Activated CD4-positive, alpha-beta T cell treated with anti-CD3 and anti-CD28 coated beads, Interleukin-2, Interleukin-6, amounts not matched to agents 100 ng/mL and 50 ng/mL, durations not matched to agents 16 hours and 8 hours (primary cell): ENCODE measurements at places on chromosomes 6 and 20.

GRCh38 chr6:66496659-66497058 lies 789.6 kb upstream of the EYS start:
- DNase-seq: peak; percentile 4

DNA sequence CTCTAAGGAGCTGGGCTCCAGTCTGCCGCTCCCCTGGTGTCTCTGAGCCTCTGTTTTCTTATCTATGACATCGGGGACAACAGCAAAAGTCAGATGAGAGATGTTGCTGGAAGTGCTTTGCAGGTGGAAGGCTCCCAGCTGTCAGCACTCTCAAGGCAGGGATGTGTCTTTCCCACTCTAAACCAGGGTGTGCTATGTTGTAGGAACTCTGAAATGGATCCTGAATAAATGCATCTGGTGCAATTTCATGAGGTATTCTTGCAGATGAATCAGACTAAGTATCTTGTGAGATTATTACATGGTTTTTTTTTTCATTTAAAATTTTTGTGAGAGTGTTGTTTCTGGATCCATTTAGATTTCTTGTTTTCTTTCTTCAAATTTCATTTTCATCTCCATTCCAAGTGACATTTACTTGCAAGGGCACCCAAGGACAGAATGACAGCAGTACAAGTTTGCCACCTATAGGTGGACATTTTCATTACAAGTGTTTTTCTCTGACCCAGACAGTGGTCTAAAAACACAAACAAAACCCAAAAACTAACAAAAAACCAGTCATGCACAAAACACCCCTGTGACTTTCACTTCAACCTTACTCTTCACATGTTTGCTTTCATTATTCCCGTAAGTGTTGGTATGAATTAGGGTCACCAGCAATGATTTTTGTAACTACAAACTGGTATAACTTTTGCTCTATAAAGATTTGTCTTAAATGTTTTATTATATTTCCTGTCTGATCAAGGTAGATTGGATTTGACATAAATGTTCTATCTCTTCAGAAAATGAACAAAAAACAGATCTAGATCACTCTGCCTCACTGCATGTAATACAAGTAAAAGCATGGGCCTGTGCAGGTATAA lies 14.7 kb upstream of the SIM1 start:
- DNase-seq: peak; percentile 65

- no peak for DNase-seq
Measured at GRCh38 chr20:23519556-23519955, 28.6 kb downstream of the CST8 start.

- DNase-seq: no peak
Measured at GRCh38 chr20:35730583-35731468, 11.2 kb downstream of the RBM39 start.

GRCh38 chr20:11718474-11719094 lies 199.1 kb upstream of the BTBD3 start:
- no peak for DNase-seq

- no peak for DNase-seq
Measured at GRCh38 chr6:144647406-144647964, 362.4 kb downstream of the UTRN start.

DNA sequence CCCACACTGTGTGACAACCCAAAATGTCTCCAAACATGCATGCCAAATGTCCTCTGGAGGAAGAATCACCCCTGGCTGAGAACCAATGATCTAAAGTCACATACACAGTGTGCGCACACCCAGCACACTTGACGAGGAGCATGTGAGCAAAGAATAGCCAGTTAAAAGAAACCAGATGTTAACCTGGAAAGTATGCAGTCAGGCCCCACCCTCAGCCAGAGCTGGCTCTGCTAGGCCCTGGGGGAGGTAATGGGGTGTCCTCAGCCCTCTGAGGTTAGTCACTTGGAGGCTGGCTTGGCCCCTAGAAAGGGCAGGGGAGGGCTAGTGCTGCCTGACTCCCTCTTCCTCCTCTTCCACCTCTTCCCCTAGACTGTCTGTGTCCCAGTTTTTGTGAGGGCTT lies 15.2 kb upstream of the GUCA1A start:
- DNase-seq: no peak

DNA sequence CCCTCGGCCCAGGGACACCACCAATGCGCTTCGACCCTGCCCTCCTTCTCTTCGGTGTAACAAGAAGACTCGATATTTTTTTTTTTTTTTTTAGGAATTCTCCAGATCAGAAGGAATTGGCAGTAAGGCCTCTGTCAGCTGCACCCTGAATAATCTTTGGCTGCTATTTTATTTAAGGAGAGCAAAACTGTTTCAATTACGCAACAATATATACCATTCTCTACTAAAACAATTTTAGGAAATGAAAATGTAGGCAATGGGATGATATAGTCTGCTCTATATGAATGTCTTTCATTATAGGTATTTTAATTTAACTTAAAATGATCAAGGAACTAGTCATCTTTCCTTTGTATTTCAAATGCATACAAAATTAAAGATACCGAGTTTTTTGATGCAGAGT lies 13.3 kb downstream of the ZCCHC3 start:
- DNase-seq: no peak

- DNase-seq: no peak
Measured at GRCh38 chr6:41367700-41368099, 32.3 kb downstream of the NCR2 start.

DNA sequence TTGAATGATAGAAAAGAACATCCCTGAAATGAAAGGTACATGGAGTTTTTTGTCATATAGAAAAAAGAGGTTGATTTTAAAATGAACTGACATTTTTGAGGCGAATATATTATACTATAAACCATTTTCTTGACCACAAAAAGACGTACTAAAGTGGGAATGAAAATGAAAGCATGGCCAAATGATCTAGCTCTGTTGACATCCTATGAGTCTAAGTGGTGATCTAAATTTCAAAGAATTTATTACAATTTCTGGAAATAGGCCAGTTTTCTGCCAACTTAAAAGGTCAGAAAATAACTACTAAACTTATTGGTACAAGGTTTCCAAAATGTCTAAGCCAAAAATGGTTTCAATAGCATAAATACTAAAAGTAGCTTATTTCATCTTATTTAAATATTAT lies 536.8 kb downstream of the EYS start:
- DNase-seq: no peak

- DNase-seq: no peak
Measured at GRCh38 chr6:20444786-20445271, 43.1 kb downstream of the E2F3 start.

DNA sequence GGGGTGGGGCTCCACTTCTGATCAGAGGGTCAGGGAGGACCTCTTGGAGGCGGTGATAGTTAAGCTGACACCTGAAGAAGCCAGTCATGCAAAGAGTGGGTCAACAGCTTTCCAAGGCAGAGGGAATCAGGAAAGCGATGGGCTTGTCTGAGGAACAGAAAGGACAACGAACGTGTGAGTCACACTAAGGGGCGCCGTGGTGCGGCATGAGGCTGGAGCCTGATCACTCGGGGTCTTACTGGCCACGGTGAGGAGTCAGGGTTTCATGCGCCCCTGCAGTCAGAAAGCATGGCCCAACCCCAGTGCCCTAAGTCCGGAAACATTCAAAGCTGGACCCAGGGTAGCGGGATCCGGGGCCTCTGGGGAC lies 50.6 kb upstream of the SLC32A1 start:
- peak; percentile 9 for DNase-seq

GRCh38 chr6:110682460-110682853 lies 132.8 kb downstream of the CDK19 start:
- DNase-seq: peak; percentile 87

DNA sequence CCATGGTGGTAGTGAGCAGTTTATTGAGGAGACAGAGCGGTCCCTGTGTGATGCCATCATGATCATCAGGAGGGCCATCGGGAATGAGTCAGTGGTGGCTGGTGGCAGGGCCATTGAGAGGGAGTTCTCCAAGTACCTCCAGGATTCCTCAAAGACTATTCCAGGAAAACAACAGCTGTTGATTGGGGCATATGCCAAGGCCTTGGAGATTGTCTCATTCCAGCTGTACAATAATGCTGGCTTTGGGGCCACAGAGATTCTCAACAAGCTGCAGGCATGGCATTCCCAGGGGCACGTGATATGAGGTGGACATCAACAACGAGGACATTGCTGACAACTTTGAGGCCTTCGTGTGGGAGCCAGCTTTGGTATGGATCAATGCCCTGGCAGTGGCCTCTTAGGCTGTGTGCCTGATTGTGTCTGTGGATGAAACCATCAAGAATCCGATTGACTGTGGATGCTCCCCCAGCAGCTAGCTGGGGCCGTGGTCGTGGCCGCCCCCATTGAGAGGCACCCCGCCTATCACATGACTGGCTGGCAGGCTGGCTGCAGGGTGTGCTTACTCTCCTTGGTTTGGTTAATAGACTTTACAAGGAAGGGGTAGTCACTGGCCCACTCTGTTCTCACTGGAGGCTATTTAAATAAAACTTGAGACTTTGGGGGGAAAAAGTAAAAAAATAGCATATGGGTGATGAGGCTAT lies 16.7 kb downstream of the RAET1E start:
- DNase-seq: no peak

- DNase-seq: no peak
Measured at GRCh38 chr6:159594750-159595117, 98.3 kb downstream of the SOD2 start.

DNA sequence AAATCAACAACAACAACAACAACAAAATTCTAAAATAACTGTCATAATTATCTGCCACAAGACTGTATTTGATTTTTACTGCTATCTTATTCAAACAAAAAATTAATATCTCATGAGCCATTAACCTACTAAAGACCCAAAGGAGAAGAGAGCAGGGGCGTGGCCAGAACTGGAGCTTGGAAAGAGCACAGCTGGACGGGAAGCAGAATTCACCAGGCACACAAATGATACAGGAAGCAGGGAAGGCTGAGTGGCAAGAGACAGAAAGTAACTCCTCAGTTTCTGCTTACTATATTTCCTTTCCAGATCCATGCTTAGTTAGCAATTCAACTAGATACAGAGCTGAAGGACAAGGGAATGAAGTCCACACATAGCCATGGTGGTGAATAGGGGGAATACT lies 54.4 kb downstream of the FKBP5 start:
- no peak for DNase-seq

GRCh38 chr6:142433419-142433818 lies 131.6 kb downstream of the ADGRG6 start:
- no peak for DNase-seq

DNA sequence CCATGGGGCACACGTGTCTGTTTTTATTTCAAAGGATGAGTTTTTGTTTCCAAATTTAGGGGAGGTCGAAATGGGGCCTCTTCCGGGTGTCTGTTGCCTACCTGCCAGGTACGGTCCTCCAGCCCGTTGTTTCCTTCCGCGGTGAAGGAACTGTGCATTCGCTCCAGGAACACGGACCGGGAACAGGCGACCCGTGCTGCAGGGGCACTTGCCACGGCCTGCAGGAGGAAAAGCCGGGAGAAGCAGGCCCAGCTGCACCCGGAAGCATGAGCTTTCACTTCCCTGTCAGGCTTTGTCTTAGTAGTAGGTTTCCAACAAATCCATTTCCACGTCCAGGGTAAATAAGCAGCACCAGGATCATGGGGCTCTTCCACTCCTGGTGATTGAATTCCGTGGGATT lies 17.0 kb upstream of the NPEPL1 start:
- no peak for DNase-seq

DNA sequence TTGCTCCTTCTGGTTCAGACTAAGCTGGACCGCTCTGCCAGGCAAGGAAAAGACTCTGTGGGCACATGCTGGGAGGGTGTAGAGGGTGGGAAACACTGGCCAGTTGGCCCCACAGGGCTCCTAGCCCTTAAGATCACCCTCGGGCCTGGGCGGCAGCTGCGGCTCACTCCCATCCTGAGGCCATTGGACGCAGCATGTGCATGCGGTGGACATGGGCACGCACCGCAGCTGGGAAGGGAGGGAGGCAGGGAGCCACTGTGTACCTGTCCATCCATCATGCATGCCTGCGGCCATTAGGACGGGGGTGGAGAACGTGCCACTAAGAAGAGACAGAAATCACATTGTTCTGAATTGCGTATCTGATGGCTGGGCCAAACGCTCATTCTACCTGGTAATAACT lies 140.1 kb upstream of the THBS2 start:
- no peak for DNase-seq

DNA sequence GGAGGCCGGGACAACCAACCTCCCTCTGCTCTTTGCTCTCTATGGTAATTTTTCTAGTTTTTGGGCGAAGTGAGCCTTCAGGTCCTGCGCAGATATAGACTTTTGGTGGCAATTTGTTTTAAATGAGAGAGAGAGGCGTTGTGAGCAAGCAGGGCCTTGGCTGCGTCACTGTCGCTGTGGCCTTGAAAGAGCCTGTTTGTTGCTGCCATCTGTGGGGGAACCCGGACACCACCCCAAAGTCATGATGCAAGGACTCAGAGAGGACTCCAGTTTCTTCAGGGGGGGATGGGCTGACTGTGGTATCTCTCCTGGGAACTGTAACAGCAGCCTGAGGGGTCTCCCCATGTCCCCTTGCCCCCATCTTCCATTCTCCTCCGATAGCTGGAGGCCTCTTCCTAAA lies 462.7 kb upstream of the SULF2 start:
- no peak for DNase-seq

- DNase-seq: no peak
Measured at GRCh38 chr6:20302168-20302567, 89.9 kb upstream of the MBOAT1 start.
